NCI-H1417 (cell line): ENCODE measurements at places on chromosomes 11 and 22.

DNA sequence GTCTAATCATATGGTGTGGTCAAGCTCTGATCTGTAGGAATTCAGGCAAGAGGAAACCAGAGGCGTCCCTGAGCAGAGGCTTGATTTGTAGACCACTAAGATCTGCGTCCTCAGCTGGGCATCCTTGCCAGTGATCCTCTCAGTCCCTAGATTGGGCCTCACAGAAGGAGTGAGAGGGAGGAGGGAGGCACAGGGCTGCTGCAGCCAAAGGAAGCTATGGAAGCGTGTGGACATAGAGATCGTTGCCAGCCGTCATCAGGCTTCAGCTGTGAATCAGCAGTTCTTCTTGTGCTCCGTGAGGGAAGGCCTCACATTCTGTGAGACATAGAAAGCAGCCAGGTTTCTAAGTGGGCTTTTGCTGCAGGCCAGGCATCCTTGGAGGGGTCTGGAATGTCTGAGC is 254.6 kb upstream of the KIRREL3 start:
- DNase-seq: no peak

- DNase-seq: no peak
Observed at GRCh38 chr11:112366777-112367176, 106.1 kb upstream of the PLET1 start.

DNA sequence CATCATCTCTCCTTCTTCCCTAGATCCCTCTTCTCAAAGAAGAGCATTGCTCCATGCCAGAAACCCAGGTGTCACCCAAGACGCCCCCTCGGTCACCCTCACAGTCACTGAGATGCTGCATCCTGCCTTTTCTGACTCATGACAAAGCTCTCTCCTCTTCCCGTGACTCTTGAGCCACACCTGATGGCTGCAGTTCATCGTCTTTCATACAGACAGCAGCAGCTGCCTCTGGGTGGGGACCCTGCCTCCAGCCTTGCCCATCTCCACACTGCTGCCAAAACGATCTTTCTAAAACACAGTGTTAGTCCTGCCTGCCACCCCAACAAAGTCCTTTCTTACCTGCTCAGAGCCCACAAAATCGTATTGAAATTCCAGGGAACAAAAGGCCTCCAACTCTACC is 44.8 kb downstream of the BUD13 start:
- no peak for DNase-seq

DNA sequence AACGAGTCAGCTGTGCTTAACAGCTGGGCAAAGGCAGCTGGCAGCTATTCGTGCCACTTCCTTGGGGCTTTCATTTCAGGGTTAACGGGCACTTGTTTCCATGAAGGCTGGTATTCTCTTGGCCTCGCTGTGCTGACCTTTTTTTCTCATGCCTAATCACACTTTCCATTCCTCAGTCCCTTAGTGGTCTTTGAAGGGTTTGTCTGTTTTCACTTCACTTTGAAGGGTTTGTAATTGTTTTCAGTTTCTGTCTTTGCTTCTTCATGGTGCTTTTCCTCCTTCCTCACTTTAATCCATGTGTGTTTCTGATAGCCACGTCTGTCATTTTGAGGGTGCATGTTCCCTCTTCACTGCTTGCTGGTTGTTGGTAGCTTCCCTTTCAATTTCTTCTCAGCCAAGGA is 24.6 kb downstream of the PPIL2 start:
- no peak for DNase-seq

DNA sequence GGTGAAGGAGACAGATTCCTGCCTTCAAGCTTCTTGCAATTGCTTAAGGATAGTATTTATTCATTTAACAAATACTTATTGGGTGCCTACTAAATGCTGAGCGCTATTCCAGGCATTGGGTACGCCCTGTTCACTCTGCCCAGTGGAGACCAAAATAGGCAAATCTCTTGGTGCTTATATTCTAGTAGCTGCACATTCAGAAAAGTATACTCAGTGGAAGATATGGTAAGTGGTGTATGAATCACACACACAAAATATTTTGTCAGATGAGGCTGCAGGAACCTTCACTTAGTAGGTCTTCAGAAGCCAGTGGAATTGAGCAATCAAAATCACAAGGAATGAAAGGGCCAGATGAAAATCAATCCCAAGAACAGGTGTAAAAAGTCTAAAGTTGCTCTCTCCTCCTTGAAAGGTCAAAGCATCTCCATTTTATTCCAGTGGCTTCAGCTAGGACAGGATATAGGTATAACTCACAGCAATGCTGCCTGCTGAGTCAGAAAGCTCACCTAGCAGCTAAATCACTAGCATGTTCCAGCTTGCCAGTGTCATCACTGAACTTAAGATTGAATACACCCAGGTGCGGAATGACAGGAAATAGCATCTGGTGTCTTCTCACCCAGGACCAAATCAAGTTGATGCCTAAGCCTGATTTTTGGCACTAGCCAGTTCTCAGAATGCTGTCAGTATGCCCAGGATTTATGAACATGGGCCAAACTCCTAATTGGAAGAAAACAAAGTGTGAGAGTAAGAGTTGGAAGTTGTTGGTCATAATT is 83.9 kb downstream of the AMOTL1 start:
- DNase-seq: no peak

DNA sequence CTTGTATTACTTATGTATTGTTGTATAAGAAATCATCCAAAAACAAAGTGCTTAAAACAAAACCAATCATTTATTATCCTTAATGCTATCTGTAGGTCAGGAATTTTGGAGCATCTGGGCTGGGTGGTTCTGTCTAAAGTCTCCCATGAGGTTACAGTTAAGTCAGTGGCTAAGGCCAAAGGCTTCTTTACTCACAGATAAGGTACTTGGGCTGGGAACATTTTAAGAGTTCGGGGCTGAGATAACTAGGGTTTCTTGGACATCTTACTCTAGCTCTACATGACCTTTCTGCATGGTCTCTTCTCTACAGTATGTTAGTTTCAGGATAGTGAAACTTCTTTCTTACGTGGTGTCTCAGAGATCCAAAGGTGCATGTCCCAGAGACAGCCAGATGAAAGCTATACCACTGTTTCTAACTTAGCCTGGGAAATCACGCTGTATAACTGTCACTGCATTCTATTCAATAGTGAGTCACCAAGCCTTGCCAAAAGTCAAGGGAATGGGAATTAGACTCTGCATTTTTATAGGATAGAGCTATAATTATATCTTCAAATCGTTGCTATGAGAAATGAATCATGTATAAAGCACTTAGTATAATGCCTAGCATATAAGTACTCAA is 29.6 kb downstream of the SOX6 start:
- DNase-seq: no peak

DNA sequence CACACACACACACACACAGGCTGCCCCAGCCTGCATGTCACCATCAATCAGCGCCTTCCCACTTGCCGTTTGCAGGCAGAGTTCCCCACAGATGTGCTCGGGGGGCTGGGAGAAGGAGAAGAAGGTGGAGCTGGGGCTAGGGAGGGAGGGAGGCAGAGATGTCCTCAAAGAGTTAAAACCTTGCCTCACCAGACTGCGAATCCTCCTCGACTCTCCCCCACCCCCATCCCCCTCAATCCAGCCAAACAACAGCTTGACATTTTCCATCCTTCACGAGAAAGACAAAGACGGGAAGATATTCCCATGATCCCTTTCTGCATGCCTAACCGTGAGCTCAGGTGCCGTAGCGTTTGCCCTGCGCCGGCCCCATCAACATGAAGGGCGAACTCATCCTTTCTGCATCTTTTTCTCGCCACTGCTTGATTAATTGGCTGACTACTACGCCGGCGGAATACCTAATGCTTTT is 365.5 kb downstream of the MIAT start:
- no peak for DNase-seq

- DNase-seq: no peak
Observed at GRCh38 chr11:108405706-108406105, 61.6 kb downstream of the C11orf65 start.

DNA sequence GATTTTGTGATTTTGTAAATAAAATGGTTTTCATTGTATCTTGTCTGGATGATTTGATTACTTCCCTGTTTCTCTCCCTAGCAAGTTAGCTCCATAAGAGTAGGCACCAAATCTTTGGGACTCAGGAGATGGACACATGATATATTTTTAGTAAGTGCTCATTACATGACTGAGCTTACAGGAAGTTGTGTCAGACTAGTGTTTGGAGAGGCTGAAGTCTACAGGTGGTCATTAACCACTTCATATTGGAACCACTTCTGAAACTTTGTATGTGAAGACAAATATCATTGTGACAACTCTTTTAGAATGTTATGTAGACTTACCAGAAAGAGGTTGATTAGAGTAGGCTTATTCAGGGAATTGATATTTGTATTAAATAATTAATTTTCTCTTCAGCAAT is 19.1 kb downstream of the ARHGAP42 start:
- peak; percentile 58 for DNase-seq

DNA sequence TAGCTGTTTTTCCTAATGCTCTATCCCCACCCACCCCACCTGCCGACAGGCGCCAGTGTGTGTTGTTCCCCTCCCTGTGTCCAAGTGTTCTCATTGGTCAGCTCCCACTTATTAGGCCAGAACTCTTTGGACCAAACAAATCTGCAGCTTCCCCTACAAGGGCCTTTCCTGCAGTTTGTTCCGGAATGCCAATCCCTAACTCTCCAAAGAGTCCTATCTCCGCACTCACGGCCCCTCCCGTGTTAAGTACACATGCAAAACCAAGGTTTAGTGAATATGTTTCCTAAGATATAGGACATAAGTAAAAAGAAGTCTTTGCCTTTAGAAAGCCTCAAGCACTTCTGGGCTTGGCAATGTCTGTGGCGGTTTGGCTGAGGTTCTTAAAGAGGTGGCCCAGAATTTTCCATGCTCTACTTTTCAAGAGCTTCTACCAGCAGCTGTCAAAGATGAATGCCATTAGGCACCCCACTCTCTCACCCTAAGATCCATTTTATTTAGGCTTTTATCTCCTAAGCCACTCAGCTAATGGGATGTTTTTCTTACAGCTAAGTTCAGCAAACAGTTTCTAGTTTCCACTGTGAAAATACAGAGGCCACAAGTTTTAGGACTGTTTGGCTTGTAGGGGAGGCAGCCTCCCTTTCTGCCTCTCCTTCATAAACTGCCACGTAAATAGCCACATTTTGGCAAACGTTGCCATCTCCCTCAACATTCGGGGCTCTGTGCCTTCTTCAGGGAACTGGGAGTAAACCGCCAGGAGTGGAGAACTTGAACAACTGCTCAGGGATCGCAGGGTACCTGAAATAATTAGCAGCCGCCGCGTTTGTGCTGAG is 1.6 kb downstream of the CD59 start:
- peak; percentile 79 for DNase-seq

DNA sequence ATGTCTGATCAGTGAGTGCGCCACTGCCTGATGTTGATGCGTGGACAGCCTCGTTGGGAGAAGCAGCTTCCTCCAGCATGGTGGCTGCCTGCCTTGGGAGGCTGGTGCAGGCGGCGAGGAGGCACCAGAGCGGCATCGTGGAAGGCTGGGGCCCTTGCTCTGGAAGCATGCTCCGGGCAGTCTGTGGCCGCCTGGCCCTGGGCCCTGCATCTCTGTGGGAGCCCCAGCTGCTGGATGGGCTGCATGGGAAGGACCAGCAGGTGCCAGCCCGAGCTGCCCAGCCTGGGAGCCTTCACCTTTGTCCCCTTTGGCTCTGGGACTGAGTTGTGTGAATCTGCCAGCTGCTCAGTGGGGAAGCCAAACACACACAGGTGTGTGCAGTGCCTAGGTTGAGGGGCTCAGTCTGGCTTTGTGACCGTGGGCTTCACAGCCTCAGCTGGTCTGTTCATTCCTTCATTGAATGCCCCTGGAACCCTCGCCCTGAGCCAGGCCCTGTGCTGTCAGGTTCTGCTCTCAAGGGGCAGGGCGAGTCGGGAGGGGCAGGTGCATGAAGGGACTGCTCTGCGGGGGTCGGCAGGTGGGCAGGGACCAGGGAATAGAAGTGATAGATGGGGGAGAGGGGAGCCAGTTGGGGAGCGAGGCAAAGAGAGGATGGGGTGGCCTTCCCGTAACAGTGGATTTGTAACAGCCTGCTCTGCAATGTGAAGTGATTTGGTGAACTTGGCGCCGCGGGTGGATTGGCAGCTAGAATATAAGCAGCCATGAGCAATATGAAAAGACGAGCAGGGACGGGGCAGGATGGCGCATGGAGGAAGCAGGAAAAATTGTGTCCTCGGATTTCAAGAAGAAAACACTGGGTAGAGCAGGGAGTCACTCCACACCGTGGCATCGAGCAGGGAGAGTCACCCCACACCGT is 354.2 kb downstream of the TBC1D22A start:
- DNase-seq: no peak

DNA sequence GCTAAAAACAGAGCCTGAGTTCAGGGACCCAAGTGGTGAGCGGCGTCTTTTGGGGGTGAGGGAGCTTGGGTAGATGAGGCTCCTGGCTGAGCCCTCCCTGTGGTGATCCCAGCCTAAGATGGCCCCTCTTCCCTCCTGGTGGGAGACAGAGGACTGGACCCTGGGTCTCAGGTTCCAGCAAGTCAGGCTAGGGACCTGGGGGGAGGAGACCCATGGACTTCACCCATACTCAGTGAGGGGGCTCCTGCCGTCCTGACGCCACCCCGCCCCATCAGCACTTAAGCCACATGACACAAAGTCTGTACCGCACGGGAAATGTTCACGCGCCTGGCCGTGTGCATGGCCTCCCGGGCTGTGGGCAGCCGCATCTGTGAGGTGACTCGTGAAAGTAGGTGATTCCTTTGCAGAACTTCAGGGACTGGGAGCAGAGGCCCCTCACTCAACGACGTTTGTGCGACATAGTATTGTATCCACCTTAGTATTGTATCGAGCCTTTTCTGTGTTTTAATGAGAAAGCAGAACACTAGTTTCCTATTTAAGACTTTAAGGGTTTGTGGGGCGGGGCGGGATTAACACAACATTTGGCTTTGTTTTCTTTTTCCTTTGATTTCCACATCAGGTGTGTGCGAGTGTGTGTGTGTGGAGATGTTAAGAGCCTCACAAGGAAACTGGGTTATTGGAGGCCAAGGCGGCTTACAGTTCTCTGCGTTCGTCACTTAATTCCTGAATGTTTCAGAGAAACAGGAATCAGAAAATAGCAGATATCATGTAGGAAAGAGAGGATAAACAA is 18.4 kb upstream of the TMEM191C start:
- DNase-seq: no peak

DNA sequence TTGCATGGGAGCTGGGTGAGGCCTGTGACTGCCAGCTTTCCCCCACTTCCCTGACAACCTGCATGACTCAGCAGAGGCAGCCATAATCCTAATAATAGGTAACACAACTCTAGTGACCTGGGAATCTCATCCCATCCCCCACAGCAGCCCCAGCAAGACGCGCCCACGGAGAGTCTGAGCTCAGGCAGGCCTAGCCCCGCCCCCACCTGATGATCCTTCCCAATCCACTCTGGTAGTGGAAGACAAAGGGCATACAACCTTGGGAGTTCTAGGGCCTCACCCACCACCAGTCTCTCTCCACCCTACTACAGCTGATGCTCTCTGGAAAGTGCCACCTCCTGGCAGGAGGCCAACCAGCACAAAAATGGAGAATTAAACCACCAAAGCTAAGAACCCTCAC is 60.3 kb downstream of the CWF19L2 start:
- peak; percentile 9 for DNase-seq

GRCh38 chr11:19756675-19757475 is 44.2 kb downstream of the NAV2 start:
- DNase-seq: no peak

GRCh38 chr11:118929501-118930093 is 3.9 kb upstream of the BCL9L start:
- peak; percentile 90 for DNase-seq
